Activated T-helper 9 cell treated with anti-CD3 and anti-CD28 coated beads, Interleukin-2, amount 50 U/mL, for 16 hours (primary cell): ENCODE measurements at places on chromosomes 2 and 18.

GRCh38 chr2:102749938-102750337 is 11.9 kb upstream of the TMEM182 start:
- DNase-seq: no peak

DNA sequence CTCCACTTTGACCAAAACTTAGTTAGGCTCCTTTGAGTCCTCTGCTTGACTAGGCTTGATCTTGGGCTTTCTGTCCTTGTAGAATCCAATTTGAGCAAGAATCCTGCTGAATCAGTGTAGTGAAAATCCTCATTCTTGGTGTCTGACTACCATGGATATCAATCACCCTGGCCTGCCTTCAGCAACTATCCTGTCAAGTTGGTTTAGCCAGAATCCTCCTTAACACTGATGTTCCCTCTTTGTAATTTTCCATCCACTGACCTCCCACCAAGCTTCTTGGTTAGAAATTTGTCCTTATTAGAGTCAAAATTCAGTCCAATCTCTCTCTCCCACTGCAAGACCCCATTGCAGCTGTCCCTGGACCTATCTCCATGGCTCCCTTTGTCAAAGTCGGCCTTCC is 494 bp upstream of the RBM45 start:
- DNase-seq: no peak

DNA sequence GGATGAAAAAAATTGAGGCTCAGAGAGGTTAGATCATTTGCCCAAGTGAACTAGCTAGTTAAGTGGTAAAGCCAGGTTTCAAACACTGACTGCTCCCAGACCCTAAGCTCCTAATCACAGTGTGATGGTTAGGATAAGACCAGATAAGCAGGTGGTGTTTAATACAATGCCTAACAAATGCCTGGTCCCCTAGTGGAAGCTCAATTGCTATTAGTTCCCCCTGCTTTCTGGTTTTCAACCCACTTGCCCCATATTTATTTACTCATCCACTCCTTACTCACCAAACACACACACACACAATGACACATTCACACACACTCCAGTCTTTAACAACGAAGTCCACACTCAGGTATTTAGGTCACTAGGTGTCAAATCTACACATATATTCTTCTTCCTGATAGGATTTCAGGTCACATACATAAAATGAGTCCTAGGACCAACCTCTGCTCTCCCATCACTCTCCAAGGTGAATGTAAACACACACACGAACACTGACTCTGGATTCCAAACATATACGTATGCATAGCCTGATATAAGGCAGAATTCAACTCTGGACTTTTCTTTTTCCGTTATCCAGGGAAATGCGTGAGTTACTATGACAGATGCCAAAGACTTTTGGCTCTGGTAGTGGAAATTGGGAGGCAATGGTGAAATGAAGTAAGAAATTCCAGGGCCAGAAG is 73.6 kb upstream of the TSPYL6 start:
- no peak for DNase-seq

DNA sequence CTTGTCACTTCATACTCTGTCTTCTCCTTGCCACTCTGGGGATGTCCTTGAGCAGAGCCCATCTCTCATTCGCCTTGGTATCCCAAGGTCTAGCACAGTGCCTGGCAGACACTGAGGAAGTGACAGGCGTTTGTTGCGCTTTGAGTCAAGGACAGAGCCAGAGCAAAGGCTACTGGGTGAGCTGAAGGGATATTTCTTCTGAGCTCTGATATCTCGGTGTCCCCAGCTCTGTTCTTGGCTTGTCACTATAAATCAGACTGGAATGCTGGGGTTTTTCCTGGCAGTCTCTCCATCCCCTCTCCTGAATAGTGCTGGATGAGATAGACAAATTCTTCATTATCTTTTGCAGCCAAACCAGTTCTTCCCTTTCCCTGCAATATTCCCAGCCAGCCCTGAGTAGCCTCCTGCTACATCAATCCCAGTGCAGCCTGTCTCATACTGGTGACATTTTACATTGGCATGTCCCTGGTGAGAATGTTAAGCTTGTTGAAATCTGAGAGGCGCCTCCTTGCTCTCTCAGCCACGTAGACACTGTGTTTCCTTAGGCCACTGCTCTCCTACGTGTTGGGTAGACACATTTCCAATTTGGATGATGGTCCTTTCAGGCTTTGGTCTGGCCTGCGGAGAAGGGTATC is 61.7 kb downstream of the CTIF start:
- DNase-seq: no peak

- no peak for DNase-seq
Measured at GRCh38 chr2:183164650-183165015, 40.4 kb downstream of the NUP35 start.

DNA sequence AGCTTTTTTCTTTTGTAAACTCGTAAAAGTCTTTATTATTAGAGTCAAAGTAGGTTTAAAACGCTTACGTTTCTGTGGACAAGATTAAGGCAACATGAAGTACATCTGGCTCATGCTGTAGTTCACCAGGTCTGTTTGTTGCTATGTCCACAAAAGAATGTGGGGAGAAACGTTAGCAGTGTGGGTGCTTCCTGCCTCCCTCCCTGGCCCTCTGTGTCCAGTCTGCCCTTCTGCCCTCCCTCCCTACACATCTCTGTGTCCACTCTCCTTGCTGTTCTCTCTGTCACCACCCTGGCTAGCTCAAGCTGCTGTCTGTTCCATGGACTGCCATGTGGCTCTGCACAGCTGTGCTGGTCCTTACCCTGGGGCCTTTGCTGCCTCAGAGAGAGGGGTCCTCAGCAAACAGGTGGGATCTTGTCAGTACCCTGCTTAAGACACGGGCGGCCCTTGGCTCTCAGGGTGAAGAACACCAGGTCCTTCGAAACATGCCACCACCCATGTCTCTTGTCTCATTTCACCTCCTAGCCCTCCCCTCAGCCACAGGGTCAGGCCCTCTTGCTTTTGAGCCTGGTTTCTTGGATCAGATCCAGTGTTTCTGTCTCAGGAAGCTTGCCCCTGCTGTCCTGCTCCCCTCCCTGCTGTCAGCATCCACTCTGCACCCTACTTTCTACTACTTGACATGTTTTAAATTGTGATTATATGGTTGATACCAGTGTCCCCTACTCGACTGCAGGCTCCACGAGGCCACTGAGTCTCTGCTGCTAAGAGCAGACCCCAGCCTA is 79.2 kb downstream of the LIMS1 start:
- DNase-seq: no peak

DNA sequence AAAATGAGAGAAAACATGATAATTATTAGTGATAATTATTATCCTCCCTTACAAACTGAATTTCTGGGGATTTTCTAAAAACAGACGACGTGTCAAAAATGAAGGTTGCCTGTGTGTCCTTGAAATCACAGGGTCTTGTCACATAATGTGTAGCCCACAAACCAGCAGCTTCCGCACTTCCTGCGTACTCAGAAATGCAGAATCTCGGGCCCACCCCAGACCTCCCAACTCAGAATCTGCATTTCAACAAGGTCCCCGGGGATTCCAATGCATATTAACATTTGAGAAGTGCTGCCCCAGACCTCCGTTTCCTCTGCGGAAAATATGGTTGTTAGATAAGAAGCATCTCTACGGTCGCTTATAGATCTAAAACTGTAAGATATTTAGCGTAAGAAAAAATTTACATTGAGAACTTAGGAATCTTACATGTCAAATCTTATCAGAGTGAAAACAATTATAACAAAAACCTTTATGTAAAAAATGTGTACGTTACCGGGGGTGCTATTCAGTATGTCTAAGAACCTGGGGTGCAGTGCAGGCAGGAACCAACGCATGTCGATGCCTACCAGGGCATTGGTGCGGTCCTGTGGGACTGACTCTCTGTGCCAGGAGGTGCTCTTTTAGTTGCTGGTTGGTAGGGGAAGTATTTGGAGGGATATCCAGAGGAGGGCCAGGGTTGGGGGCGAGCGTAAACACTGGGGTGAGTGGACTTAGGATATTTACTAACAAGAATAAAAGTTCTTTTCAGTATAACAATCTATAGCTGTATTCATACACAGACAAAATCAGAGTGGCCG is 15.2 kb downstream of the CDKL4 start:
- DNase-seq: no peak

GRCh38 chr2:120765678-120766469 is 30.2 kb downstream of the GLI2 start:
- no peak for DNase-seq
